ENCODE measurements at places on chromosomes 1 and 21. TPM values are rescaled to one million over a fixed set of nuclear protein-coding genes. Genes with fewer than 3 reads are reported as not detected.

Gene DESI2
- 36.3 TPM for total RNA-seq

DNA sequence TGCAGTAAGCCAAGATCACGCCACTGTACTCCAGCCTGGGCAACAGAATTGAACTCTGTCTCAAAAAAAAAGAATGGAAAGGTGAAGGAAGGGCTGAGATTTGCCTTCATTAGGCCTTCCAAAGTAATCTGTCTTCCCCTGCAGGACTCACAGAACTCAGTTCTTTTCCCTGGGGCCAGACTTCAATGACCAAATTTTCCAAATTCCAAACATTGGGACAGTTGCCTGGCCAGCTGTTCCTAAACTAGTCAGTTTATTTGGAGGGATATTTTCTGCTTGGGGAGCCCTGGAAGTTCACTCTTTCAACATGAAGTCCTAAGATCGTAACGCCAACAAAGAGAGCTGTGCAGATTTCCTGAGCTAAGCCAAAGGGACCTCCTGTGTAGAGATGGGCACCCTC is 5.4 kb upstream of the DEDD start:
- DNase-seq, result no peak

- DNase-seq, result no peak
These were observed 13.7 kb downstream of the RHEX start for GRCh38 chr1:206066479-206067171.

DNA sequence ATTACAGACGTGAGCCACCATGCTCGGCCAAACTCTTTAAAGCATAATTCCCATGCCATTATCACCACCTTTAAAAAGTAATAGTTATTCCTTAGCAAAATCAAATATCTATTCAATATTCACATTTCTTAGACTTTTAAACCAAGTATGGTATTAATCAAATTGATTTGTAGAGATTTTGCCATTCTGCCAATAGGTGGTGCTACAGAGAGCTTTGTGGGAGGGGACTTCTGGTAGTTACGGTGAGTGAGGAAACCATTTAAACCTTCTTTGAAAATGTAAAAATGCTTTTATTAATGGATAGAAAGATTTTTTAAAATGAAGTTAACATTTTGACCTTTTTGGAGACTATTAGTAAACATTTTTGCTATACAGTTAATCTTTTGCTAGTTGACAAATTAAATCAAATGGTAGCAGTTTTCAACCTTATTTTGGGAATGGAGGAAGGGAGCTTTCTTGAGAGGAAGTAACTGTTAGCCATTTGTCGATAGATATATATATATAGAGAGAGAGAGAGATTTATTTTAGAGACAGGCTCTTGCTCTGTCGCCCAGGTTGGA is 19.3 kb downstream of the IARS2 start:
- no peak for DNase-seq

DNA sequence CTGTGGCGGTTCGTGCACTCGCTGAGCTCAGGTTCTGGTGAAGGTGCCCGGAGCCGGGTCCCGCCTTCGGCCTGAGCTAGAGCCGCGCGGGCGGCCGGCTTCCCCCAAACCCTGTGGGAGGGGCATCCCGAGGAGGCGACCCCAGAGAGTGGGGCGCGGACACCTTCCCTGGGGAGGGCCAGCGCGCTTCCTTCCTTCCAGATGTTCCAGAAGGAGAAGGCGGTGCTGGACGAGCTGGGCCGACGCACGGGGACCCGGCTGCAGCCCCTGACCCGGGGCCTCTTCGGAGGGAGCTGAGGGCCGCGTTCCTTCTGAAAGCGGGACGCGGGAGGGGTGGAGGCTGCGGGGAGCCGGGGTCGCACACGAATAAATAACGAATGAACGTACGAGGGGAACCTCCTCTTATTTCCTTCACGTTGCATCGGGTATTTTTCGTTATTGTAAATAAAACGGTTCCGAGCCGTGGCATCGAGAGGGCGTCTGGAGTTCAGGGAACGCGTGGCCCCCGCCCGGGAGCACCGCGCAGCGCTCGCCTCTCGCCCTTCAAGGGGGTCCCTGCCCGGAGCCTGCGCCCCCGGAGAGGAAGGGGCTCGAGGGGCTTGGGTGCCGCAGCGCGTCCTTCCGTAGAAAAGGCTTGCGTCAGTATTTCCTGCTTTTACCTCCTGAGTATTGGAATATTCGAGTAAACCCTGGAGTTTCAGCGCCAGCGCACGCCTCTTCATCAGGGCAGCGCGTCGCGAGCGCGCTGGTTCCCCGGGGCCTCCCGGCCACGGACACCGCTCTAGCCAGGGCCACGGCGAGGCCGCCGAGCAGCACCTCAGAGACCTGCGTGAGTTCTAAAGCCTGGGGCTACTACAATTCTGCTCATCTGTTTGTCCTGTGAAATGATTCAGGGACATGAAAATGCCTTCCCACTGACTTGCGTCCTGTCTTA is 11.5 kb downstream of the YBEY start:
- DNase-seq, result no peak

DNA sequence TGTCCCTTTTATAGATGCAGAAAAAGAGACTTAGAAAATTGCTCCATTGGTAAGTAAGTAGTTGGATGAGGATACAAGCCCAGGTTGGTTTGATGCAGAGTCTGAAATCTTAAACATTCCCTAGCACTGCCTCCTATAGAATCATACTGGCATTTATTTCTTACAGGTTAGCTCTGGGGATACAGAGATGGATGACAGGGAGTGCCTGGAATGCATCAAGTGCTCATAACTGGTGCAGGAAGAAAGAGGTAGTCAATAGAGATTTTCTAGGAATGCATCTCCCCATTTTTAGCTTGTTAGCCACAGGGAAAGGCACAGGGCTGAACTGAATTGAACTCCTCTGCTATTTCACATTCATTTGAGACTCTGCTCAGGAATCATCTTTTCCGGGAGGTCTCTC is 269.0 kb upstream of the USP24 start:
- DNase-seq, result no peak

DNA sequence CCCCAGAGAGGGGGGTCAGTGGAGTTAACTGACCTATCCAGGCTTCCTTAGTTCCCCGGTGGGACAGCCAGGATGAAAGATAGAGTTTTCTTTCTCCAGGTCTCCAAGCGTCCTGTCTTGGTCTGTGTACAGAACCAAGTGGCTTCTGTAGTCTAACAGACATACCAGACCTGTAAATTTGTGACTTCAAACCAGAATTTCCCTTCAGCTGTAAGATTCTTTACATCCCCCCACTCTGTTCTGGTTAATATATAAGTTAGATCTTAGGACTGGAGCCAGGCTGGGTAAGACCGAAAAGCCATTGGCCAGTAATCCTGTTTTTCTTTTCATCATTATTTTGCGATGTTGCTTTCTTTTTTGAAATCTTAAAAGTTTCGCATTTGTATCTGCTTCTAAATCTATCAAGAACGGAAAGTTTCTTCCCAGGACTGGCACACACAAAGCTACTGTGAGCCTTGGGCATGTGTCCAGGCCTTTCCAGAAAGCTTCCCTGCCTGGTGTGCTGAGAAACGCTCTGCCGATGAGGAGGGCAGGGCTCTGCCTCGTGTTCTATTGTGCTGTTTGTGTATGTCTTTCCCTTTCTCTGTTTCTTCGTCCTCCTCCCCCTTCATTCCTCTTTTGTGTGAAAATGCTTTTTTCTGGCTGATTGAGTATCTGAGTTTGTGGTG is 72.3 kb downstream of the RGL1 start:
- DNase-seq, result peak; percentile 57

DNA sequence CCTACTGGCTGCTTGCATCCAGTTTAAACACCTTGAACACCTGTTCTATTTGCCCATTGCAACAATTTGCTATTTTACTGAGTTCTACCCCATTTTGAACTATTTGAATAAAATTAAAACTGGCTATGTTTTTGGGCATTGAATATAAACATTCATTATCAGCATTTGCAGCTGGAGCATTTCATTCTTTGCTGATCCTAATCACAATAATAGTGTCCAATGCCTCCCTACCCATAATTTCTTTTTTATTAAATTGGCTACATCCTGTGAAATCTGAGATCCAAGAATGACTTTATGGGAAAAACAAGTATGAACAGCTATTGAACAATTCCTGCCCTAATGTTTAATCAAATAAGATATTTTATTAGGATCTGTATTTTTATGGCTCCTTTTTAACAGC is 447.9 kb downstream of the PLA2G4A start:
- no peak for DNase-seq

- DNase-seq, result no peak
These were observed 195.4 kb downstream of the LMX1A start for GRCh38 chr1:165161130-165161529.

DNA sequence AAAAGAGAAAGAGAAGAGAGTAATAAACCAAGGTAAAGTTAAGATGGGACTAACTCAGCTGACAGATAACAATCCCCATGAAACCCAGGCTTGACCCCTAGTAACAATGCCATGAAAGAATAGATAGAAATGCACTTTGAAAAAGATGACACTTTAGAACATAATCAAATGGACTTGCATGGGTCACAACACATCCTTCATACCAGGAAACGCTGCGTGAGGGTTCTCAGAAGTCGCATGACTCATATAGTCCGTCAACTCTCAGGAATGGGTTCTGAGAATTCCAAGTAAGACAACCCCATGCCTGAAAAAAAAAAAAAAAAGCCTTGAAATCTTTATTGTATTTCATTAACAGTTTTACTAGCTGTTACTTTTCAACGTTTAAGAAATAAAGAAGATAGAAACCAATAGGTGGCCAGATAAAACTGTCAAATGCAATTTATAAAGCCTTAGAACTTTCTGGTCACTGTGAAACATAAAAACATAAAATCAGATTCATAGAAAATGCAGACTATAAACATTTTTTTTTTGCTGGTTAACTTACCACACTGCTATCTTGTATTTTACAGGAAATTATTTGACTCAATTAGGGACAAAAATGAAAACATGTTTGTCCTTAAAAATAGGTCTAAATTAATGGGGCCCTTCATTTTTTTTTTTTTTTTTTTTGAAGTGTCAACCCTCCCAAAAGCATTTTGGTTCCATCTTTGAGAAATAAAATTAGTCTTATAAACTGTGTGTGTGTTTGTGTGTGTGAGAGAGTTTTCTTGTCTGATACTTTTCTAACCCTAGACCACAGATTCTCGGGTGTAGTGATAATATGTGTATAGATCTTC is 202.1 kb downstream of the NCAM2 start:
- peak; percentile 63 for DNase-seq

GRCh38 chr1:119361205-119361604 is 7.4 kb upstream of the HAO2 start:
- DNase-seq, result no peak

GRCh38 chr1:75136195-75136815 is 2.1 kb downstream of the LHX8 start:
- no peak for DNase-seq

DNA sequence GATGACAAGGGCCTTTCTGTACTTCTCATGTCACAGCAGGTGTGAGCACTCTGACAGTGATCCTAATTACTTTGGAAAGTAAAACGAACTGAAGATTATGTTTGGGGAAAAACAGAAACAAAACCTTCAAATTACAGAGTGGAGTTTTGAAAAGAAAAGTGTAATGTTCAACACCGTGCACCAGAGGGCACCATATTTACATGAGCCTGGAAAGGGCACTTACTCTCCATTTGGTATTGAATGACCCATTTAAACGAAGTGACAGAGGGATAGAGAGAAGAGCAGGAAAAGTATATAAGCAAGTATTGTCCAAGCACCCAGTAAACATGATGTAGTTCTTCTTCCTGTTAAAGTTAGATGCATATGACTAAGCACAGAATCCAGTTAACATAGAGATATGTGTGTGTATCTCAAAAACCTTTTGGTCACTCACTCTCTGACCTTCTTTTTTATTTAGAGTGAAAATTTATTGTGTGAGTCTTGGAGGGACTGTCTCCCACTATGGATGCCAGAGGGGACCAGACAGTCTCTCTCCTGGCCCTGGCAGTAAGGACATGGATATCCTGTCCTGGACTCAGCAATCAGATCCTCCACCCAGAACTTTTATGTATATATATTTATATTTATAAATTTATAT is 3.8 kb upstream of the RGSL1 start:
- DNase-seq, result no peak

Gene SYT6
- total RNA-seq, result 0.15 TPM

Gene CAMK2N1
- total RNA-seq, result 17.0 TPM

- DNase-seq, result no peak
These were observed 17.2 kb upstream of the SYNC start for GRCh38 chr1:32719681-32720275.

Gene KRTAP11-1
- not detected for total RNA-seq

- DNase-seq, result no peak
These were observed 2.1 kb downstream of the BCAR3 start for GRCh38 chr1:93679546-93679945.

DNA sequence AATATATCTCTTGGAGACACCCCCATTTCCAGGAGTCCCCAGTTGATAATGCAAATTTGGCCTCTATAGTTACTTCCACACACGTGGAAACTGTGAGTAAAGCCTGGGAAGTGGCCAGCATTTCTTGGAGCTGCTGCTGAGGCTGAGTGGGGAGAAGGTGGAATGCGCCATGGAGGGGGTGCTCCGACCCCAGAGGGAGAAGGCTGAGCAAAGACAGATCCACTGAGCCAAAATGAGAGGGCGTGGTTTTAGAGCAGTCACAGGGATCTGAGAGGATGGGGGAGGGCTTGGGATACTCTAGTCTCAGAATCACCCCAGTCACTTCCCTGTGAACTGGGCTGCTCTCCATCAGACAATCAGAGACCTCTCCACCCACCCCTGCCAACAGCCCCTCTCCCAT is 38.7 kb downstream of the TRIM62 start:
- DNase-seq, result no peak

DNA sequence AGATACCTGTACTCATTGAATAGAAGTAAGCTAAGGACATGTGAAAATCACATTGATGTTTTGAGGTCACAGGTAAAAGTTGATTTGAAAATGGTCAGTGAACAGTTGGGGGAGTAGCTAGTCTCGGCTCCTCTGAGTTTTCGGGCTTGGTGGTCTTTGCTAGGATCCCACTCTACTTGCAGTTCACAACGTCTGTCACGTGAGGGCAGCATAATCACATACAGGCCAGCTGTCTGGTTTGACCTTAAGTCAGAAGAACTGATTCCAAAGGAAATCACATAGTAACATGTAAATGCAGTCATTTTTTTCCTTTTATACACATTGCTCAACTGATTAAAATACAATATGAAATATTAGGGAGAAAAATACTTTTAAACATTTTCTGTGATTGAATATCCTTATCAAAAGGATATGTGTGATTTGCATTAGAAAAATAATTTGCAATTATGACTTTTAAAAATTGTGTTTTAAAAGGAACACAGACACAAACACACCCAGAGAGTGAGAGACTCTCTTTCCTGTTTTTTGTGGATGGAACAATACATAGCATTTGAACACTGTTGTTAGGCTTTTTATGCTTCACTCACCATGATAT is 21.8 kb upstream of the PDC start:
- peak; percentile 26 for DNase-seq

Gene NR1I3
- total RNA-seq, result not detected

DNA sequence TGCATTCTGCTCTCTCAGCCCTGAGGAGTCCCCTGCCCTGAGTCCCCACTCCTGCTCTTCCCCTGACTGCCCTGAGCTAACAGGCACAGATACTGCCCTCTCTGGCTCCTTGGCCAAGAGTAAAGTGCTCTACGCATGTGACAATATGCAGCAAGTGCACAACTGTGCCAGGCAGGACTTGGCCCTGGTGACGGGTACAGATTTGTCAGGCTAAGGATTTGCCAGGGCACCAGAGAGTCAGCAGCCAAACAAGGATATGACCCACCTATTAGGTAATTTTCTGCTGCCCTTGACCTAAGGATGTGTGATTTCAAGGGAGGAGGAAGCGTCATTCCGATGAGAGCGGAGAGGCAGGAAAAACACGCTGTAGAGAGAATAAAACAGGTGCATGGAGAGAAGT is 339.0 kb downstream of the PTPRU start:
- no peak for DNase-seq

Data from breast epithelium (tissue), 4 donors.